Heart left ventricle (tissue), 16 donors: ENCODE measurements at places on chromosomes 5 and 9.
A peak's percentile ranks its signal among the peaks of the same experiment; 100 is the strongest.

GRCh38 chr5:73352649-73353230 lies 95.8 kb downstream of the FOXD1 start:
- no peak for DNase-seq

DNA sequence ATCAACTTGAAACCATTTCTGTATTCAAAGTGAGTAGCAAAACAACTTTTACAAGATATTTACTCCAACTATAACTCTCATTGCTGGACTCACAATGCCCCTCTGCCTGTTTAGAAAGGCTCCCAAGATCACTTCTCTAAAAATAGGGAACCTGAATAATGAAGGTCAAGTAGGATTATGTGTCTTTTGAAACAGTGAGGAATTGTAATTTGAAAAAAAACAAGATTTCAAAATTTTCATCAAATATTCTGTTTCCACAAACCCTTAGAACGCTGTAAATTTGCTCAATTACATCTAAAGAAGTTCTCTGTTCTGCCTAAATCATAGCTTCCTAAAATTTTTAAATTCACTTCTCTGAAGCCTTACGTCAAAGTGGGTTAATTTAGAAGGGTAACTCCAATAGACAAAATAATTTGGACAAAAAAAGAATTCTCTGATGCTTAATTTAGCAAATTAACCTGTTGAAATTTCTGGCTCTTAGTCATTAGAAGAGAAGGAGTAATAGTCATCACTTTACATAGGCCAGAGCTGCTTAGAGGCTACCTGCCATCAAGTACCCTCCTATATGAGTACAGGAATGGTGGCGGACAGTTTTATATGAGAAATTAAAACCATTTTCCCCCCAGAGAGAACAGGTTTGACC lies 4.0 kb downstream of the ELL2 start:
- no peak for DNase-seq

DNA sequence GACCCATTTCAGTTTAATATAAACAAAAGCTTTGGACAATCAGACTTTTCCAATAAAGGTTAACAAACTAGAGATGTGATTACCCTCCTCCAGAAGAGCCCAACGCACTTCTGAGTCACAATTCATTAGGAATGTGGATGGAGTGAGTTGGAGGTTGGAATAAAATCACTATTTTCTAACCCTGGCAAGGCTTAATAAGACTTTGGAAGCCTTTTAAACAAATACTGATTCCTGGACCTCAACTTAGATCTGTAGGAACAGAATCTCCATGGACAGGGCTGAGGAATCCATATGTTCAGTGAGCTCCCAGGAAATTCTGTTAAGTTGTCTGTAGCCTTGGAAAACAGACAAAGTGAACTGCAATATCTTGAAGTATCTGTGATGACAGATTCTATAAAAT lies 233.5 kb upstream of the ELL2 start:
- no peak for DNase-seq

GRCh38 chr5:33272288-33272687 lies 168.5 kb upstream of the TARS1 start:
- no peak for DNase-seq

DNA sequence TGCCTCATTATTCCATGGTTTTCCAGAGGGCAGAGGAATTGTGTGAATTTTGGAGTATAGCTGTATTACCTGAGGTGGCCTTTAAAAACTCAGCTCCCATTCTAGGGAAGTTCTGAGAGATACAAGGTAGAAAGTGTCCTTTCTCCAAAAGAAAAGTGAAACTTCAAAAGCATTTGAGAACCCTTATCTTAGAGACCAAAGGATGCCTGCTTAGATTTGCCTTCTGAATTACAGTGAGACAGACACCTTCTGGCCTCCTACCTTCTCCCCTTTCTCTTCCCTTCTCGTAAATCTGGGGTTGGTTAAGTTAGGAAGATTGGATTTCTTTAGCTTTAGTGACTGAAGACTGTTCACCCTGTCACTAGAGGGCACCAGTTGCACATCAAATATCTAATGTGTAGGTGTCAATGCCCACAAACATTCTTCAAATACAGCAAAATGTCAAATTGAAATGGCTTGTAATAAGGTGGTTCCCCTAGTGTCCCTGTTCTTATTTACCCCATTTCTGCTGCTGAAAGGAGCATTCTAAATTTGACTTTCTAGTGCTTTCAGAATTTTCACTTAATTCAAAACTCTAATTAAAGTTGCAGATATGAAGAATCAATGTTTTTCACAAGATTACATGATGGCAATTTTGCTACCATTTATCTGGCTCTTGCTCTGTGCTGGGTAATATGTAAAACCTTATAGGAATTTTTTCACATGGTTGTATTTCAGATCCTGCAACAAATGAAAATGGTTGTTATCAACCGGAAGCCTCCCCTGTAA lies 46.7 kb downstream of the PRRC1 start:
- DNase-seq = peak; percentile 42

- peak; percentile 71 for DNase-seq
These were observed 84.0 kb upstream of the NEURL1B start for GRCh38 chr5:172556971-172557461.

GRCh38 chr5:74361406-74362358 lies 278.8 kb downstream of the ENC1 start:
- no peak for DNase-seq

DNA sequence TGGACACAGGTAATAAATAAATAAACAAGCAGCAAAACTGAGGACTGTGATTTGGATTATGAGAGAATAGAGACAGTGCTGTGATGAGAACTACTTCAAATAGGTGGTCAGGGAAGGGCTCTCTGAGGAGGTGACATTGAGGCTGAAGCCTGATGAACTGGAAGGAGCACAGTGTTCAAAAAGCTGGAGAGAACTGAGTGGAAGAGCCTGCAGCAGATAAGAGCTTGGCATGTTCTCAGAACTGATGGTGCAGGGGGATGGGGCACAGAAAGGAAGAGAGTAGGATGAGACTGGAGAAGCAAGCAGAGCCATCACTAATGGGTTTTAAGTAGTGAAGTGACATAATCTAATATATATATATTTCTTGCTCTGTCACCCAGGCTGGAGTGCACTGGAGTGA lies 11.2 kb upstream of the TPM2 start:
- no peak for DNase-seq

DNA sequence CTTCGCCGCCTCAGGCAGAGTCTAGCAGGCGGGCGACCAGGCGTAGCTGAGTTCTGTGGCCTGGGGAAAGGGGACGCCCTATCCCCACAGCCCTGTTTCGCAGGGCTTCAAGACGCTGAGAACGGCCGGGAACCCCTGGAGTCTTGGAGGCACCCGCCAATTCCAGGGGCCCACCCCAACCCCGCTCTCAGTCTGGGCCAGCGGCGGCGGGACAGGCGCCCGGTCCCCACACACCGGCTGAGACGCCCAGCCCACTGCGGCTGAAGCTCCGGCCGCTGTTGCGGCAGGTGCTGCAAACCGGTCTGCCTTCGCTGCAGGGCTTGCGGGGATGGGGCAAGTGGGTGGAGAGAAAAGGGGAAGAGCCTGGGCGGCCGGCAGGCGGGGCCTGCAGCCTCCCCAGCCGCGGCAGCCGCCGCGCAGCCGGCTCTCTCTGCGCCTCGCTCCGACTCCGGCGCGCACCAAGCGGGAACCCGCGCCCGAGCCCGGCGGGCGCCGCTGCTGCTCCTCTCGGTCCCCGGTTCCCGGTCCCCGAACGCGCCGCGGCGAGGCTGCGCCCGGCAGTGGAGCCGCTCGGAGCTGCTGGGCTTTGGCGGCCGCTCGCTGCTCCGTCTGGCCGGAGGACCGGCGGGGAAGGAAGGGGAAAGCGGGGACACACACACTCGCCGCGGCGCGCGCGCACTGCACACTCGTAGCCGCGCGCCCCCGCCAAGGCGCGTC lies at the start of gene PIP5K1B:
TSS of gene PIP5K1B (plus strand) at position 427 of the 717 bp plus-strand sequence. CDS start 117,375 bp downstream, outside the sequence.
- peak; percentile 79 for DNase-seq

DNA sequence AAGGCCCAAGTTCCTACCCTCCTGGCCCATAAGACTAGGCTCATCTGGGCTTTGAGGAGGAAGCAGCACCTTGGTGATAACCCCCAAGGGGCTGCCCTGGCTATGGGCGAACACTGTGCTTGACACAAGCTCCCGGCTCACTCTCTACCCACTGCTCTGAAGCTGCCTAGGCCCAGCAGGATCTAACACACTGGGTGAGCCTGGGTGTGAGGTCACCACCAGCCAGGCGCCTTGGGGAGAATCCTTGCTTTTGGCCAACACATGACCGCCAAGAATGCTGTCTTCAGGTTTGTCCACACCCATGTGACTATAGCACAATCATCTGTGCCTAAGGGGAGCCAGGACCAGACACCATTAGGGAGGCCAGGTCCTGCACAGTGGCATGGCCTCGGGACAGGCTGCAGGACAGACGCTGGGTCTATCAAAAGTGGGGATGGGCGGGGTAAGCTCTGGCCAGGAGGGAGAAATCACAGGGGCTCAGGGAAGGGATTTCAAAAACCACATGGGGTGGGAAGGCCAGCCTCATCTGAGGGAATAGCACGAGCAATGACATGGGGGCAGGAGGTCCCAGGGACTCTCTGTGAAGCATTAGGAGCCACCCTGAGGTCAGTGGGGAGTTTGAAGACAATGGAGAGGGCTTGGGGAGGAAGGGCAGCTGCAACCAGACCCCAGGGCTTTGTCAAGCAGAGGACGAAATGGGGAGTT lies 29.6 kb downstream of the BICD2 start:
- DNase-seq = no peak

DNA sequence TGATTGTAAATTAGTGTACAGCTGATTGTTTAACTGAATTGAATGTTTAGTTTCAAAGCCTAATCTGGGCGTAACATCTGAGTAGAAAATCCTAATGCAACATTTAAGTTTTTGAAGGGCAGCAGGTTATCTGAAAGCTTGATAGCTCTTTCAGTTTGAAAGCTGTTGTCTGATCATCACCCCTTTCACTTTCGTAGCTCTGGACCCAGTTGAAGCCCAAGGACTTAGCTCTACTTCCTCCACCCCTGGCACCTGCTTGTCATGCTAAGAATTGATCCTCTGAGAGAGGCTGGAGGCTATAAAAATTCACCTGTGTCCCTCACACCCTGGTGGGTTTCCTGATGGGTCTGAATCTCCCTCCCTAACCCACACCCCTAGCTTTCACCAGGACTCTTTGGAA lies 86.0 kb downstream of the ZFAND5 start:
- DNase-seq = no peak

- no peak for DNase-seq
These were observed 4.4 kb upstream of the MEF2C start for GRCh38 chr5:88887342-88887741.

DNA sequence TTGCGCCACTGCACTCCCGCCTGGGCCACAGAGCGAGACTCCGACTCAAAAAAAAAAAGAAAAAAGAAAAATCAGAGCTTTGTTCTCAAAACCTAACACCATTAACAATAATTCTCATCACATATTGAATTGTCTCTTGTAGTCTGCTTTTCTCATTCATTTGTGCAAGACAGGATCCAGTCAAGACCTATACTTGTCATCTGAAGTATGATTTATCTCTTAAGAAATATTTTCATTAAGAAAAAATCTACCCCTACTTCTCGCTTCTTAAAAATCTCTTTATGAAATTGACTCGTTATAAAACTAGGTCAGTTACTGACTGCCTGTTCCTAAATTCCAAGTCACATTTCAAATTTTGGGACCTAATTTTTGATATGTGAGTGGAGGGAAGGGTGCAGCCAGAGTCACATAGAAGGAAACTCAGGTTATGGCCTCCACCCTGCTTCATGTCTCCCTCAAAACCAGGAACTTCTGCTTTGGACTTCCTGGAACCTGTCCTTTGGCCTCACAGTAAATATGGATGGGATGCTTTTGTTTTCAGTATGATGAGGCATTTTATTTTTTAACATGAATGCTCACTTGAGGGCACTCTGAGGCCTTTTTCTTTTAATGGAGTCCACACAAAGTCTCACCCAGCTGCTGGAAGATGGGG lies 18.9 kb downstream of the ZNF169 start:
- no peak for DNase-seq

- DNase-seq = no peak
These were observed 56.8 kb downstream of the FGF10 start for GRCh38 chr5:44332285-44332971.

DNA sequence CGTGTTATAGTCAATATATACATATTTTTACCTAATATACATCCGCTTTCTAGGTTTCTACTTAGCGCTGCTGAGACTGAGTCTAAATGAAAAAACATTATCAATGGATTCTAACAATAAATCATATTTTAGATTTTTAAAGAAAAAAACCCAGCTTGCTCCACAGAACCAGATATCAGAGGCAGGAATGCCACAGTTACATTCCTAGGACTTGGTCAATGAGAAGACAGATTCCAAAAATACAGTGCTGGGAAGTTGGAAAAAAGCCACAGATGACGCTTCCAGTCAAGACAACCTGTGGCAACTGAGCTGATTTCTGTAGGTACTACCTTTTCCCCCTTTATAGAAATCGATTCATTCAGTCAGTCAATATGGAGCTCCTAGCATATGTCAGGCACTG lies 577 bp upstream of the CCDC112 start:
- no peak for DNase-seq

DNA sequence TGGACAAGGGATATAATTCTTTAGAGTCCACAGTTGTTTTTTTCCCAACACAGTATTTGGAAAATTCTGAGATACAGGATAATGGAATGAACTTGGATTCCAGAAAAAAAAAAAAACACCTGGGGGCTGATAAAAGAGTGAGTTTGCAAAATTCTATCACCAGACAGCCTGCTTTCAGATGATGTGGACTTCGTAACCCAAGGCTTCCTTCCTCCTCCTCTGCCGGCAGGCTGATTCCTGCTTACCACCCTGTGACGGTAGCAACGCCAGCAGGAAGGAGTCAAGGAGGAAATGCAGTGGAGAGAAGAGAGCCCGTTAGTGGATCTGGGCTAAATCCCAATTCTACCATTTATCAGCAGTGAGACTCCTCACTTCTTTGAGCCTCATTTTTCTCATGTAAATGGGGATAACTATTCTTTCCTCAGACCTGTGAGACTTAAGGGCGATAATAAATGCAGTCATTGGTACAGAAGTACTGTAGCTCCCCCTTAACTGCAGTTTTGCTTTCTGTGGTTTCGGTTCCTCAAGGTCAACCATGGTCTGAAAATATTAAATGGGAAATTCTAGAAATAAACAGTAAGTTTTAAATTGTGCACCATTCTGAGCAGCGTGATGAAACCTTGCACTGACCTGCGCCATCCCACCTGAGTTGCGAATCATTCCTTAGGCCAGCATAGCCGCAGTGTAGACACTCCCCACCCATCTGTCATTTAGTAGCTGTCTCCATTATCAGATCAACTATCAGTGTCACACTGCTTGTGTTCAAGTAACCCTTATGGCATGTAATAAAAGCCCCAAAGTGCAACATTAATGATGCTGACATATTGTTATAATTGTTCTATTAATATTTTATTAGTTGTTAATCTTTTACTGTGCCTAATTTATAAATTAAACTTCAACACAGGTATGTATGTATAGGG lies 71.4 kb downstream of the DCP2 start:
- DNase-seq = no peak

DNA sequence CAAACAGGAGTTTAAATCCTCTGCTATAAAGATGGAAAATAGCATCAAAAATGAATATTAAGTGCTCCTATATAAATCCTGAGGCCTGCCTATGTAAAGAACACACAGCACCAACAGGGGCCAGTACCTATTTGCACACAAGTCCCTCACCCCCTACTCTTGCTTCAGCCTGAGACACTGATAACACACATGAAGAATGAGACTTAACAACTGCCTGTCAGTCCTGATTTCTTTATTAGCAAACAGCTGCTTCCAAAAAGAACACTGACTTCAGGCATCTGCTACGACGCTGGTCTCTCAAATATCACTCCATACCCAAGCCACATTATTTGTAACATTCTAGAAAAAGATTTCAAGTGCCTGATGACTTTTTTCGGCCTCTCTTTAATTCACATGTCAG lies 55.5 kb downstream of the MYO10 start:
- no peak for DNase-seq
